Hepatocyte (in vitro differentiated cells): ENCODE measurements at places on chromosomes 11 and 22. TPM values are rescaled to one million over a fixed set of nuclear protein-coding genes. Genes with fewer than 3 reads are reported as not detected.
A peak's percentile ranks its signal among the peaks of the same experiment; 100 is the strongest.

GRCh38 chr11:116901964-116902688 is 64.7 kb upstream of the APOA1 start:
- H3K27me3 ChIP-seq = no peaks in the 10 kb centered on the region
- no peak overlapping the region for H3K27ac ChIP-seq
- H3K4me3 ChIP-seq = no peak overlapping the region
- H3K4me1 ChIP-seq = no peaks in the 10 kb centered on the region

DNA sequence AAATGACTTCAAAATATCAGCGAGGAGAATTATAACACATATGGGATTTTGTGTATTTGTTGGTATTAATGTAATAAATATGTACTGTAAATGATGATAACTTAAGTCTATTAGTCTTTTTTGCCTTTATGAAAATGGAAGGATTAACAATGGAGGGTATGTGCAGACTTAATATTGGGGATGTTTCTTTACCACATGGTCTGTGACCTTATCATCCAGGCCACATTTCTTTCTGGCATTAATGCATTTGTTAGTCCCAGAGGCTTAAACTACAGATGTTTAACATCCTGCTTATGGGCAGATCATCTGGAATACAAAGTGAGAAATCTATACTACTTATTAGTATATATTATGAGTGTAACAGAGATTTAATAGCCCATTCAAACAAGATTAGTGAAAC is 64.6 kb downstream of the SOX6 start:
- no peak overlapping the region for H3K4me3 ChIP-seq
- H3K36me3 ChIP-seq = no peaks in the 10 kb centered on the region
- no peak overlapping the region for H3K27ac ChIP-seq
- no peaks in the 10 kb centered on the region for H3K4me1 ChIP-seq

- H3K4me3 ChIP-seq = no peak overlapping the region
Observed at GRCh38 chr11:45104790-45105084, 41.7 kb upstream of the PRDM11 start.

DNA sequence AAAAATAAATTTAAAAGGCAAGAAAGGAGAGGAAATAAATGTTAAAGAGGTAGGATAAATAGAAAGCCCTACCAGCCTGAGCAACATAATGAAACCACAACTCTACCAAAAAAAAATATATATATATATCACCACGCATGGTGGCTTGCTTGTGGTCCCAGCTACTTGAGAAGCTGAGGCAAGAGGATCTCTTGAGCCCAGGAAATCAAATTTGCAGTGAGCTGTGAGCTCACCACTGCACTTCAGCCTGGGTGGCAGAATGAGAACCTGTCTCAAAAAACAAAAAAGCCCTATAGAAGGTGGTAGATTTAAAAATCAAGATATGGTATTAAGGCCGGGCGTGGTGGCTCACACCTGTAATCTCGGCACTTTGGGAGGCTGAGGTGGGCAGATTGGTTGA is 10.5 kb downstream of the NUCB2 start:
- H3K4me3 ChIP-seq = no peak overlapping the region
- H3K27me3 ChIP-seq = no peaks in the 10 kb centered on the region
- no peaks in the 10 kb centered on the region for H3K4me1 ChIP-seq
- no peaks in the 10 kb centered on the region for H3K36me3 ChIP-seq
- no peak overlapping the region for H3K27ac ChIP-seq

DNA sequence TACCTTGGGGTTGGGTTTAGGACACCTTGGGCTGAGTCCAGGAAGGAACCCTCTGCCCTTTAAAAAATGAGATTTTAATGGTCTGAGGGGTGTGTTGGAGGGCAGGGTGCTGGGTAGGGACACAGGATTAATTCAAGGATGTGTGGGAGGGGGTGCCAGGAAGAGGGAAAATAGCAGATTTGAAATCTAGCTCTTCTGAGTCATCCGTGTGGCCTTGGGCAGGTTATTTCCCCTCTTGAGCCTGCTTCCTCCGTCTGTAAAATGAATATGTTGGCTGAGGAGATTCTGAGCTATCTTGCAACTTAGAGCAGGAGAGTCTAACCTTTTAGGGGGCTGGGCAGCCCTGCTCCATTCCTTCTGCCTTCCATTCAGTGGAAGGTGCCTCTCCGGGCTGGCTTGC is 3.0 kb downstream of the TSPAN18 start:
- H3K4me1 ChIP-seq = peaks cover 28% of the 10 kb centered on the region
- H3K4me3 ChIP-seq = no peak overlapping the region
- no peak for DNase-seq
- H3K27me3 ChIP-seq = peaks cover 2% of the 10 kb centered on the region

GRCh38 chr11:46674463-46675287 is 25.7 kb downstream of the ARHGAP1 start:
- no peaks in the 10 kb centered on the region for H3K27me3 ChIP-seq
- no peak overlapping the region for H3K4me3 ChIP-seq
- peak overlapping the region; percentile 92 for H3K27ac ChIP-seq

GRCh38 chr11:34926101-34926830 is 9.8 kb downstream of the PDHX start:
- no peaks in the 10 kb centered on the region for H3K36me3 ChIP-seq
- DNase-seq = peak; percentile 51
- H3K27ac ChIP-seq = no peak overlapping the region
- H3K27me3 ChIP-seq = no peaks in the 10 kb centered on the region
- H3K4me1 ChIP-seq = peaks cover 32% of the 10 kb centered on the region
- H3K4me3 ChIP-seq = no peak overlapping the region

Gene PNPLA5
- total RNA-seq = 0.57 TPM in 1 of 2 replicates, not detected in the other

Gene KCNJ5
- total RNA-seq = 0.64 and 1.00 TPM in 2 replicates
